Stimulated activated CD8-positive, alpha-beta memory T cell treated with anti-CD3 and anti-CD28 coated beads, Interleukin-15, amount 100 ng/mL, for 4 hours (primary cell): ENCODE measurements at places on chromosomes 2 and 18.
A peak's percentile ranks its signal among the peaks of the same experiment; 100 is the strongest.

- DNase-seq, result no peak
Observed at GRCh38 chr18:44876755-44877154, 196.1 kb downstream of the SETBP1 start.

- peak; percentile 61 for DNase-seq
Observed at GRCh38 chr2:28449488-28450395, 46.1 kb upstream of the PLB1 start.

DNA sequence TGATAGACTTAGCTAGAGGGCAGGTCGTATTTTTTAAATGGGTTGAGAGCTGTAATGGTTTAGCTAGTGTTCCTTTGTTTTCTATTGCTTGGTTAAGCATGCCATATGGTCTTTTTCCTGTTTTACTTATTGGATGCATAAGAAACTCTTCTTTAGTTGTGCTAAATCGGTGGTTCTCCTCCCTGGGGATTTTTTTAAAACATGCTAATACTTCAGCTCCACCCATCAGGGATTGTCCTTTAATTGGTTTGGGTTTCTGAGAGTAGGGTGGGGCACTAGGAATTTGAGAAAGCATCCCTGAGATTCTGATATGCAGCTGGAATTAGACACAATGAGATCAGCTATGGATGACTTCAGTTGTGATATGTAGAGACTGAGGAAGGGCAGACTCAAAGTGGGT, 497.2 kb downstream of the THSD7B start:
- DNase-seq, result no peak

DNA sequence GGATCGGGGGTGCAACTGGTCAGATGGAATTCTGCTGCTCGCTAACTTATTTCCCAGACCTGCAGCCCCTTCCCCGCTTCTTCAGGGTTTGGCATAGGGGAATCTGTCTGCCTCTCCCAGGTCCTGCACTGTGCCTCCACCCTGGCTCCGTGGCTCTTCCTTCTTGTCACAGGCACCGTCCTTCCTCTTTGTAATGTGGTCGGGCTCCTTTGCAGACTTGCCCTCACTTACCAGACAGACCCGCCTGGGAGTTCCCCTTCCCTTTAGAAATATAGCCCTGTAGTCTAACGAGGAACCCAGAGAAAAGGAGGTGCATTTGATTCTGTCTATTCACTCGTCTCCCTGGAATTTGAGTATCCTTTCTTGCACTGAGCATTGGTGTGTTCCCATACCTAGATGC, 63.9 kb upstream of the PAX8 start:
- DNase-seq, result no peak

- DNase-seq, result no peak
Observed at GRCh38 chr2:219961947-219962498, 334.6 kb downstream of the SLC4A3 start.

GRCh38 chr18:74377776-74378175, 62.1 kb downstream of the C18orf63 start:
- no peak for DNase-seq

GRCh38 chr18:48161191-48161910, 230.9 kb upstream of the SMAD2 start:
- peak; percentile 35 for DNase-seq

DNA sequence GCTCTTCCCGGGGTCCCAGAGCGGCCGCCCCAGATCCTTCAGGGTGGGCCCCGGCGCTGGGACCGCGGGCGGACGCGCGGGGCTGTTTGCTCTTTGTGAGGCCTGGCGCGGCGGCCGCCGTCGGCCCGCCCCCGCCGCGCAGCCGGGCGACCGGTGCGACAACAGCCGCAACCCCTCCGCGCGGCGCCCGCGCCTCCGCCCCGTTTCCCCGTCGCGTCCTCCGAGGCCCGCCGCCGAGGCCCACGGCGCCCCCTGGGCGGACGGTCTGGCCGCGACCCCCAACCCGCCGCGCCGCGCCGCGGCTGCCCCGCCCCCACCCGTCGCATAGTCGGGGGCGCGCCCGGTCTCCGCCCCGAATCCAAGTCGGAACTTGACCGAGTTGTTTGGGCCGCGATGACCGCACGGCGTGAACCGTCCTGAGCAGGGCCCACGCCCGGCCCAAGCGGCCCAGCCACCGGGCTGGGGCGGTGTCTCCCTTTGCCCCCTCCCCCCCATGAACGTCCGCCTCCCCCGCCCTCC, 448 bp downstream of the YPEL5 start:
- DNase-seq, result no peak

- DNase-seq, result no peak
Observed at GRCh38 chr2:32558492-32558891, 69.4 kb upstream of the TTC27 start.

DNA sequence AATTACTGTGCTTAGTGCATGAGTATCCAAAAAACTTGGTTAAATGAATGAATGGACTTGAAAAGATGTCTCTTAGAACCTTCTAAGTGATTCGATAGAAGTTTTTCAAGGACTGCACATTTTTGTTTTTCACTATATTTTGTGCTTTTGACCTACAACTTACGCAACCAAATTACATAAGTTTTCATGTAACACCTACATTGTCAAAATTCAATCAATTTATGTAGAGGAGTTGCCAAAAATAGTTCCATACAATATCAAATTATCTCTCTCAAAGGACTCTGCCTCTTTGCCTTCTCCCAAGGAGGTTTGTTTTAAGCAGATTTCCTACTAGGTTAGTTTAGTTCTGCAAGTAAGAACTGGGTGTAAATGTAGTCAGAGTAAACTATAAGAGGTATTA, 10.3 kb downstream of the MARCHF7 start:
- DNase-seq, result no peak

GRCh38 chr2:40271094-40271493, 180.8 kb downstream of the SLC8A1 start:
- no peak for DNase-seq

- DNase-seq, result no peak
Observed at GRCh38 chr18:59033359-59033758, 106.3 kb upstream of the SEC11C start.

DNA sequence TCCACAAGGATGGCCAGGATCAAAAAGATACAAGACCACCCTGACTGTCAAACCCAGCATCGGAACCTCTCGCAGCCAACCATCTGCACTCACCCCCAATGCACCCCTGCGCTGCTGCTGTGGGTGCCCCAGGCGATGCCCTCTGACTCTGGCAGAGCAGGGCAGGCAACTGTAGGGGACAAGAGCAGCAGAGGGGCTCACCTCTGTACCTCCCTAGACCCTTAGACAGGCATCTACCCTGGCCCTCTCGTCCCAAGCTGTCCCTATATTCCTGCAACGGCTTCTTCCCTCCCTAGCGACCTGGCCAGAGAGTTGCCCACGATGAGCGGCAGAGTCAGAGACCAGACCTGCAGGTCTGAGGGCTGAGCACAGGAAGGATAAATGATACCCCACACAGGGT, 128.2 kb downstream of the HDAC4 start:
- no peak for DNase-seq

GRCh38 chr18:58484989-58485981, 143.6 kb downstream of the ALPK2 start:
- DNase-seq, result no peak
